ENCODE measurements at places on chromosomes 5 and 9. TPM values are rescaled to one million over a fixed set of nuclear protein-coding genes. Genes with fewer than 3 reads are reported as not detected.

GRCh38 chr5:6436715-6437331 lies 11.8 kb upstream of the UBE2QL1 start:
- no peak for DNase-seq

DNA sequence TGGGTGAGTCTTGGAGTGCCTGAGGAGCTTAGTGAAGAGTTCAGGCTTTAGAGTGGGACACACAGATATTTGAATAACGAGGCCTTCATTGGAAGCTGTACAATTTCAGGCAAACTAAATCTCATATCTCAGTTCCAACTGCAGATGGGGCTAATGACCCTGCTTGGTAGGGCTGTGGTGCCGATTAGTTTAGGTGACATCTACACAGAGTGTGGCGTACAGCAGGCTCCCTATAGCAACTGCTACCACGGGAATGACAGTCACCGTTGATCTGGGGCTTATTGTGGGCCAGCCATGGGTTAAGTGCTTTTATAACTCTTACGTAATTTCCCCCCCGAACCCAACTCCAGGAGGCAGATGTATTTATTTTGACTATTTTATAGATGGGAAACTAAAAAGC lies 70.8 kb downstream of the FAT2 start:
- no peak for DNase-seq

IL4 gene
- total RNA-seq, result not detected

KCNV2 gene
- total RNA-seq, result not detected

- DNase-seq, result no peak
Measured at GRCh38 chr5:82338771-82339373, 60.7 kb upstream of the RPS23 start.

DNA sequence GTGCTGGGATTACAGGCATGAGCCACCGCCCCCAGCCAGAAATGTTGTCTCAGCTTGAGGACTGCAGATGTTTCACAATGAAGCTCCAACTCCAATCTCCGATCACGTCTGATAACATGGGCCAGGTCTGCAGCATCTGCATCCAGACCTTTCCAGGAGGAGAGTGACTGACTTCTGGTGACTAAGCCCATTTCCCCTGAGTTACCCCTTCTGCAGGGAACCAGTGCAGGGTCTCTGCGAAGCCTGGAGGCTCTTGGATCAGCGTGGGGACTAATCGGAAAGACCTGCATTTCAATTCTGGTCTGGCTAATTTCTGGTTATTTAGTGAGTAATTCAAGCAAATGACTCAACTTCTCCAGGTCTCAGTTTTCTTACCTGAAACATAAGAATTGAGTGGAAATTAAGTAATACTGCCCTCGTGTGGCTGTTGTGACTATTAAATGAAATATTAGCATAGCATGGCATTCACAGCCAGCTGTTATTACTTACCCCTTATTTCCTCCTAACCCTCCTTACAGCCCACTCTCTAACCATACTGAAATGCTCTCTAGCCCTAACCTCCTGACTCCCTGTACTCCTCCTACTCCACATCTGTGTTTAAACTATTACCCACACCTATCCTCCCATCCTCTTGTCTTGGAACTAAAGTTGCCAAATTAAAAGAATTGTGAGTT lies 2.2 kb upstream of the GNPDA1 start:
- no peak for DNase-seq

GRCh38 chr5:6545770-6546690 lies 86.8 kb downstream of the NSUN2 start:
- DNase-seq, result no peak

- peak; percentile 56 for DNase-seq
Measured at GRCh38 chr5:1011741-1012312, 3.2 kb downstream of the NKD2 start.

GRCh38 chr9:23771746-23772384 lies 54.2 kb downstream of the ELAVL2 start:
- DNase-seq, result no peak

- no peak for DNase-seq
Measured at GRCh38 chr9:126341902-126342301, 15.3 kb downstream of the MVB12B start.

PCDHB9 gene
- total RNA-seq, result 2.8 TPM

SLC34A3 gene
- total RNA-seq, result not detected

GPRIN1 gene
- total RNA-seq, result 1.7 TPM

- no peak for DNase-seq
Measured at GRCh38 chr9:97504381-97505216, 3.1 kb downstream of the TMOD1 start.

- no peak for DNase-seq
Measured at GRCh38 chr5:43227655-43228054, 35.6 kb downstream of the NIM1K start.

DNA sequence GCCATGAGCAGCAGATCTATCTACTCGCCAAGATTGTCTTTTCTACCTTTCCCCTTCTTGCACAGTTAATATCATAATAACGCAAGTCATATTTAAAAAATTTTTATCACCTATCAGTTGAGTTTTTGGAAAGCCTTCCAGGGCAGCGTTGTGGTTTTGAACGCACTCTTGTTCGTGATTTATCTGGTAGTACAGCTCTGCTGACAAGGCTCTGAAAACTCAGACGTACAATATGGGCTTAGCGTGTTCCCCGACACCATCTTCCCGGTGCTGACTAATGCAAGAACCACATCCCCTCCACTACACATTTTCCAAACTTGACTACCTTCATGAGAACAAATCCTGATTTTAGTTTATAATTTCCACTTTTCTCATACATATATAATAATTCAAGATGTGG lies 1.6 kb upstream of the NFIL3 start:
- no peak for DNase-seq

DNA sequence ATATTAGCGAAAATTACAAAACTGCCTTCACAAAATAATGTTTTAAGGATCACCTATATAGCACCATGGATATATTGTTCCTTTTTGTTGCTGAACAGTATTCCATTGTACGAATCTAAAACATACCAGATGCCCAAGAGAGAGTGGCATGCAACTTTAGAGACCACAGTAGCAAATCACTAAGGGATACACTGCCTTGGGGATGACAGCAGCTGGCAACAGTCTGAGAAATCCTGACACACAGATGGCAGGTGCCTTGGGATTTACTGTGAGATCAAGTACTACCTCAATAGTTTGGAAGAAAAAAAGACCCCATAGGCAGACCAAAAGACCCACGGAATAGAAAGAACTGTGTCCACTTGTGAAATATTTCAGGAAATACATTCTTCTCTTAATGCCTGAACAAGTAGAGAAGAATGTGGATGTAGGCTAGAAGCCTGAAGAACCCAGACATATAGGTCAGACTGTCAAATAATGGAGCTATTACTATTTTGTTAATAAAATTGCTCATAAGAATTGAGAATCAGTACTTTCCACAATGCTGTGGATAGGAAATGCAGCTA lies 53.4 kb downstream of the PLPP1 start:
- no peak for DNase-seq

- DNase-seq, result no peak
Measured at GRCh38 chr5:137611011-137611580, 112.0 kb upstream of the SPOCK1 start.

- DNase-seq, result no peak
Measured at GRCh38 chr9:659286-659685, 182.2 kb upstream of the DMRT1 start.

SPATA6L gene
- 38.4 TPM for total RNA-seq

DNA sequence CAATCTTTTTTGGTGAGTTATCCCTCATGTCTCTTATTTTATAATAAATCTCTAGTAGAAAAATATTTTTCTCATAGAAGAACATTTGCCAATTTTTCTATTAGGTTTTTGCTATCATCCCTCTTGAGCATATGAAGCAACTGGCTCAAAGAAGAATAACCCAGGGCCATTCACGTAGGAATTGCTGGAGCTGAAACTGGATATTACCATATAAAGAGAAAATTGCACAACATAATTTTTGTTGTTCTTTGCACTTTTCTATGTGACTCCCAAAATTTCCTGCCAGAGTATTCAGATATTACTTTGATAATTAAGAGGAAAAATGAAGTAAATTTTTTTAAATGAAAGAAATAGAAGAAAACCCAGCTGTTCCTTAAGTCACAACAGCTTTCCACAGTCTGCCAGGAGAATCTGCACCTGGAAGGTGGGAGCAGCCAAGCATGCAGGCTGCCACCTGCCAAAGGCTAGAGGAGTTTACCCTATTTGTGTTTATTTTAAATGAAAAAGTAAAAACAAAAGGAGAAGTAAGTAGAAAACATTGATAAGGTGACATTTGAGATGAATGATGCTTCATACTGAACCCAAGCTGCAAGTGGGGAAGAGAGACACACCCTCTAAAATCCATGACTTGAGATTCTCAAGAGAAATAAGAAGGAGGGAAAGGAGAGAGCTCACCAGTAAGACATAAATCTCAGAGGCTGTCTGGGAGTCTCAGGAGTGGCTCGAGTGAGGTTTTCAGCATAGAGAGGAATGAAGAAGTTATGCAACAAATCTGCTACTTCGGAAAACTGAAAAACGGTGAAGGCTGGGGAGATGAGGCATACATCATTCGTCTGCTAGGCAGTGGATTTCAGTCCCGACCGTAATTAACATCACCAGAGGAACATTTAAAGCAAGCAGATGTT lies 31.5 kb upstream of the FREM1 start:
- DNase-seq, result no peak

DNA sequence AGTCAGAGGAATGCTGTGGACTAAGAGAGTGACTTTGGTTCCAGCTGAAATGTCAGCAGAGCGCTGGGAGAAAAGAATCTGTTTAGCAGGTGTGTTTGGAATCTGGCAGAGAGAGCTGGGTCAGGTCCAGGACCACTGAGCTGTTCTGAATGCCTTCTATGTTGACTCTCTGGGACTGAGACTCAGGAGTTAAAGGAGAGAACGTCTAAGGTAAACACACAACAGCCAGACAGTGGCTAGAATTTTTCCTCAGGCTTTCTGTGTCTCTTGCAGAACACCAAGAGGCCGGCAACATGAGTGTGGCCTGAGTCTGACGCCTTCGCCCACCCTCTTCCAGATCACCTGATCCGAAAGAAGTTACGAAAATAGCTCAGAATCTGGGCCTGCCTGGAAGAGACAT lies 107.2 kb upstream of the ZNF462 start:
- DNase-seq, result peak; percentile 36

ERGIC1 gene
- 171 TPM for total RNA-seq

GRCh38 chr5:124546643-124547042 lies 199.8 kb downstream of the ZNF608 start:
- DNase-seq, result no peak

PAPPA gene
- 1.1 TPM for total RNA-seq

GRCh38 chr5:80754900-80755299 lies 100.1 kb upstream of the DHFR start:
- DNase-seq, result no peak

- DNase-seq, result no peak
Measured at GRCh38 chr5:105953616-105954015, 1717.1 kb downstream of the EFNA5 start.

OTP gene
- total RNA-seq, result not detected

DNA sequence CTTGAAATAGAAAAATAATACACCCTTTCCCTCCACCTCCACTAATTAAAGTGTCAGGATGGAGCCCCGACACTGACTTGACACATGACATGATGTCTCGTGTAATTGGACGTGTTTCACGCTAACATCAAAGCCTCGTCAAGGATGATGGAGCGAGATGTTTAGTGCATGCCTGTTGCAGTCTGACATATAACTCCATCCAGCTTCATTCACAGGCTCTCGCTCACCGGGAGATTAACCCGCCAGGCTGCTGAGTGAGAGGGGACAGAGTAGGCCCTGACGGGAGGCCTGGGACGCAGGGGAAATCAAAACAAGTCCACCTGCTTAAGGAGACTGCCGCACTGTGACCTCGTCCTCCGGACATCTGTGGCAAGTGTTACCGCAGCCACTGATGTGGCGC lies 263.5 kb downstream of the SLIT3 start:
- no peak for DNase-seq

- DNase-seq, result no peak
Measured at GRCh38 chr5:44178414-44178813, 210.8 kb downstream of the FGF10 start.

- DNase-seq, result no peak
Measured at GRCh38 chr9:92187989-92188714, 72.9 kb upstream of the SPTLC1 start.

DNA sequence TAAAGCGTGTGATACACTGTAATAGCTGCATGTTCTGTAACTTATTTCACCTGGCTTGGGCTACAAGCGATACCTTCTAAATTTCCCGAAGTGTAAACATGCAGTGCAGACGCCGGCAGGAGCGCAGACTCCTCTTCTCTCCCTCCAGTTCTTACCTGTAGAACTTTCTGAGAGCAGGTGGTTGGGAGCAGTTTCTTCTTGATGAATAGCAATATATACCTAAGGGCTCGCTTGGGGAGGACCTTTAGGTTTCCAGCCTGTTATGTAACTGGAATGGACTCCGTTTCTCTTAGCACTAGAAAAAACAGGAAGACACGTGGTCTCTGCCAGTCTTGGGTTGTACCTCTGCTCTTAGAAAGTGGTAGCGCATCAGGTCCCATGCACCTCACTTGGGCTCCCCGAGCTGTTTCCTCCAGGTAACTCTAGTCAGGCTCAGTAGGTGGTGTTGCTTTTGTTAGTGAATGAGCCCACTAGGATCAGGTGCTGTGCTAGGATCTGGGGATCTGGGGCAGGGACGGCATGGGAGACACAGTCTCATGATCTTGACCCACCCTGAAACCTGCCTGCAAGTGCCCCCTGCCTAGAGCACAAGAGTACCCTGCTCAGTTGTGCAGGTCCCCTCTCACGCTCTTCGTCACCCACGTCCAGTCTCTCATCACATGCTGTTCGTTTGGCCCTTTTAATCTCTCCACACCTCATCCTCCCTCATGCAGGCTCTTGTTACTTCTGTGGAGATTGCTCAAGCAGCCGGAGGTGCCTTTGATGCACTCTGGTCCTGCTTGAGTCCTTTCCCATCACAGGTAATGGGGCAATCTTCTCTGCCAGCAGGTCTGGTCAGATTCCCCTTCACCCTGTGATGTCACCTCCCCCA lies 2.8 kb downstream of the TENT4A start:
- DNase-seq, result no peak

SURF2 gene
- total RNA-seq, result 19.3 TPM

DNA sequence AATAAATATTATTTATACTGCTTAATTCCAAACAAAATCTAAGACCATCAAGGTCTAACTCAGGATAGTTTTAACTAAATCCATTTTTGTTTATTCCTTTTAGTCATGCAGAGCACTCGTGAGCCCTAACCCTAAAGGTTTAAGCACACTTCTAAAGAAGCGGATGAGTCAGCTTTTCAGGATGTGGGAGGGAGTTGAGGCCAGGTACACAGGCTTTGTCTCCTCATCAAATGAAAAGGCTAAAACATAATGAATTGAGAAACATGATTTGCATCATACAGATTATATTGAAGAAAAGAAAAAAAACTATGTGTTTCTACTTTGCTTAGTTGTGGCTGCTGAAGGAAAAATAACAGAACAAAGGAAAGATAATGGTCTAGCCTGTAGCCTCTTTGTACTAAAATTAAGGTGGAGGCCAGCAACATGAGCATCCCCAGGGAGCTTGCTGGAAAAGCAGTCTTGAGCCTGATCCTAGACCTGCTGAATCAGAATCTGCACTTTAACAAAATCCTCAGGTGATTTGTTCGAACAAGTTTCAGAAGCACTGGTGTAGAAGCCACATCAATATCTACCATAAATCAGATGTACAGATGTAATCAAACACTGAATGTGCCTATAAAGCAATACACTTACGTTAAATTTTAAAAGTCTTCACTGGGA lies 21.1 kb upstream of the ISCA1 start:
- no peak for DNase-seq

All from upper lobe of left lung (tissue), 6 donors.